ENCODE measurements at places on chromosomes 3 and 15.

GRCh38 chr3:143901105-143901504 is 52.8 kb upstream of the SLC9A9 start:
- DNase-seq, result no peak

- DNase-seq, result no peak
These were observed 94.7 kb downstream of the TBL1XR1 start for GRCh38 chr3:177102553-177102952.

GRCh38 chr3:129128357-129129155 is 7.0 kb upstream of the RAB43 start:
- DNase-seq, result no peak

- DNase-seq, result no peak
These were observed 68.0 kb downstream of the ATP11B start for GRCh38 chr3:182861348-182861747.

GRCh38 chr3:11624161-11624560 is 19.6 kb downstream of the VGLL4 start:
- peak; percentile 47 for DNase-seq

DNA sequence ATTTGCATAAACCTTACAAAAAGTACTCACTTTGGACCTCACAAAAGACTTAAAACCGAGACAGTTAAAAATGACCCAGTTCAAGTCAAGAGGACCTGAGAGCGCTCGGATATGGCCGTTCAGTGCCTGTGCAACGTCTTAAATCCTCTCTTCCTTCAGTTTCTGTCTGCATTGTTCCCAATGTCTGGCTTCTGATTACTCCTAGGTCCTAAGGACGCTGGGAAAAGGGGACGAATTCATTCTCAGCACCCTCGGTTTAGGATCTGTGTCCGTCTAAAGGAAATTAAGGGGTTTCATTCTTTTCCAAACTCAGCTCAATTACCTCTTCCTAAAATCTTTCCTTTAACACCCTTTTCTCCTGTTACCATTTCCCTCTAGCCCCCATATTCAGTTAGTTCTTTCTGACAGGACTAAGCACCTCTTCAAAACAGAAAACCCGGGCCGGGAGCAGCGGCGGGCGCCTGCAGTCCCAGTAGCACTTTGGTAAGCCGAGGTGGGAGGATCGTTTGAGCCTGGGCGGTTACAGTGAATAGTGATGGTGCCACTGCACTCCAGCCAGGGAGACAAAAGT is 970 bp downstream of the DPPA4 start:
- no peak for DNase-seq

- no peak for DNase-seq
These were observed 54.8 kb downstream of the MAGEF1 start for GRCh38 chr3:184656829-184657681.

DNA sequence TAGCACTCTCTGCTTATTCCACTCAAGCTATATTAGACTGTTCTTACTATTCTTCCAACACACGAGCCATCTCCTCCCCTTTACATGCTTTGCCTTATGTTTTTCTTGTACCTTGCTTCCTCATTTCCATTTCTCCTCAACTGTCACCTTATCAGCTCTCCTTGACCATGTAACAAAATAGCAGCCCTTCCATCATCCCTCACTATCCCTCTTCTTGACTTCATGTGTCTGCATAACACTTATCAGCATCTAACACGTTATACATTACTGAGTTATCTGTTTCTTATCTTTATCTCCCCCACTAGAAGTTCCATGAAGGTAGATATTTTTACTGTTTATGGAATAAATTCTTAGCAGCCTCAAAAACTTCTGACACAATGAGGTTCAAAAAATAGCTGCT is 45.3 kb downstream of the TRPM7 start:
- DNase-seq, result no peak

GRCh38 chr15:81069356-81069755 is 64.7 kb upstream of the CFAP161 start:
- DNase-seq, result no peak

DNA sequence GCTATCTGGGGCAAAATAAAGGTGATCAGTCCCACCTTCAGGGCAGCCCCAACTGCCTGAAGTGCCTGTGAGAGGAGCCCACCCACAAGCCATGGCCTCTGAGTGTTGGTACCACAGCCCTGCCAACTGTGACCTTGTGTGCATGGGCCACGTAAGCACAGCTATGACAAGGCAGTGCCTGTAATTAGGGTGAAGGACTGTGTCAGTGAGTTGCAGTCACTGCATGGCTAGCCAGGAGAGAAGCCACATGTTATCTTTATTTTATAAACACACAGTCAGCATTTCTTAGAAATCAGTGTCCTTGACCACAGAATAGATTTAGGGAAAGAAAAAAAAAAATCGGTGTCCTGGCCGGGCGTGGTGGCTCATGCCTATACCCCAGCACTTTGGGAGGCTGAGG is 24.8 kb downstream of the EXOSC7 start:
- no peak for DNase-seq

DNA sequence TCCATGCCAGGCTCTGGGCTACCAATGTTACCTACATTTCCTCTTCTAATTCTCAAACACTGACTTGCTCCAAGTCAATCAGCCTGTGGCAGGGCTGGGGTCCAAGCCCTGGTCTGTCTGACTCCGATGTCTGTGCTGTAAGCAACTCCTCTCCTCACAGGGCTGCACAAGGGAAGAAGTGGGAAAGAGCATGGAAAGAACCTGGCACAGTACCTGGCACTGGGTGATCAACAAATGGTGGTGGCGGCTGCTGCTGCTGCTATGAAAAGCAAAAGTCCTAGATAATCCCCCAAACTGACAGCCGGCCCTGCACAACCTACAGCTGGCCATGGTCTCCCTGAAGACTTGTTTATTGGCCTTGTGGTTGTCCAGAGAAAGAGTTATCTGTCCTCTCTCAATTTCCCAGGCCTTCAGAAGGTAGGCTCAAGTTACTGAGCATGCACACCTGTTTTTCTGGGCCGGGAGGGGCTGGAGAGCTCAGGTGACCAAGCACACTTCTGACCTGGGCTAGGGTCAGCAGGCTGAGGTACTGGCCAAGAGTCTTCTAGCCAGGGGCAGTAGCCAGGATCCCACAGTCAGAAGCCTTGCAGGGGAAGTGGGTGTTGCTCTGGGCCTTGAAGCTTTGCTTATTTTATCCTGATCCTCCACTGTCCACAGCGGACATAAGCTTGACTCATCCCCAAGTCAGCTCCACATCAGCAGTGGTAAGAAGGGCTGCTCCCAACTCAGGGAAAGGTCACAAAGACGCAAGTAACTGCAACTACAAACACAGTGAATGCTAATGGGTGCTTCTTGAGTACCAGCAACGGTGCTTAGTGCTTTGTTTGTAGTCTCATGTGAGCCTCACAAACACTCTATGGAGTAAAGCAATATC is 35.3 kb upstream of the KY start:
- no peak for DNase-seq

- DNase-seq, result peak; percentile 99
These were observed at the start of gene KLF13 for GRCh38 chr15:31326156-31326874. Gene KLF13, plus strand, starts transcription at chr15:31326835. Its CDS starts 378 bp downstream, at chr15:31327213.

DNA sequence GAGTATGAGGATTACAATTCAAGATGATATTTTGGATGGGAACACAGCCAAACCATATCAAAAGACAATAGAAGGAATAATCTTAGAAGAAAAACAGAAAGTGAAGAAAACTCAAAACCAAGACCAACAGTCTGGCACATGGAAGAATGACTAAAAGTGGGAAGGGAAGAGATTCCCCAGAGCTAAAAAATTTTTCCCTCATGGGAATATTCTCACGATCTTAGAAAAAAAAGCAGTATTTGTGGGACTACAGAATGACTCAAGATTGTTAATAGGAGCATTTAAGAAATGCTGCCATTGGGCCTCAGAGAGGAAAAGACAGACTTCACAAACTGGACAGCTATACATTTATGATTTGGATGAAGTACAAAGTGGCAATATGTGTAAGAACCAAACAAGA is 18.3 kb downstream of the OSTN start:
- DNase-seq, result no peak

DNA sequence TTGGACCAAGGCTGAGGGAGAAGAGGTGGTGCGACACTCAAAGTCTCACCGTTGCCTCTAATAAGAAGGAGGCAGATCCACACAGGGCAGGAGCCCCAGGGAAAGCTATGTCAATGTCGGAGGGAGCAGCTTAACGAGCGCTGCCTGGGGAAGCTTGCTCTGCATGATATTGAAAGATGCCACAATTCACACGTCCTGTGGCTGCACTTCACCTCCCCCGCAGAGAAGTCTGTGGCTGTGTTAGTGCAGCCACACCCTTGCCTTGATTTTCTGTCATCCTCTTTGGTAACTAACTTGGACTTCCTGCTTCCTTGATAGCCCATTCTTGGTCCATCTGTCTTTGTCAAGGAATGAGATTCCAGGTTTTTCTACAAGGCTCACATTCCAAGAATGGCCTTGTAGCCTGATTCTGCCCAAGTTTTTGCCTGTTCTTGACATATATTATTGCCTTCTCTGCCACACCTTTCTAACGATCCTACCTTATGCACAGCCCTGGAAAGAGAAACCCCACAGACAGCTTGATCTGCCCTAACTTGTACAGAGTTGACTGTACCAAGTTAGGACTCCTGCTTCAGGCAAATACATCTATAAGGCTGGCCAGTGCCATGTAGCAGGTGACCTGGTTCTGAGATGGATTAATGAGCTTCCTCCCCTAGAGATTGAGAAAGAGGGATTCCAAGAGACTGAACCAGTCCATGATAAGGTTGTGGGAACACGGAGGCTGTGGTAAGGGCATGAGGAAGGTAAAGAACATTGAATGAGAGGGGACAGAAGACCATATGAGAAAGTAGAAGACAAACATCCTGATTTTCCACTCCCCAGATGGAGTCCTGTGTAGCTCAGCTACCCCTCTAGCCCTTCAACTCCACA is 153.0 kb upstream of the WNT5A start:
- DNase-seq, result no peak

DNA sequence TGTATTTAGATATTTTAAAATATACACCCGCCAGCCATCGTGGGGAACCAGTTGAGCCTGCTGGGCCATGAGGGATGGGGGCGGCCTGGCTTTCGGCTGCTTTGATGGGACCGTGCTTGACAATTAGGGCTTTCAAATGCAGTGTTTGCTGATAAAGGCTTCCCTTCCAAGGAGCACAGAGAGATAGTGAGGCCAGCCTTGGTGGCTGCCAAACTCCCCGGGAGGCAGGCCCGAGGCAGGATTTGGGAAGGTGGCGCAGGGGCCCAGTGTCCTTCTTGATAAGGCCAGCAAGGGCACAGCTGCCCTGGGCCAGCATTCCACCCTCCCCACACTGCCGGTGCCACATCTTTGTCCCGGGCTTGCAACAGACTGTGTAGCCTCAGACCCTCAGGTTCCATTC is 75.6 kb downstream of the LINGO1 start:
- no peak for DNase-seq

- no peak for DNase-seq
These were observed 43.7 kb downstream of the TMEM45A start for GRCh38 chr3:100536093-100536492.

DNA sequence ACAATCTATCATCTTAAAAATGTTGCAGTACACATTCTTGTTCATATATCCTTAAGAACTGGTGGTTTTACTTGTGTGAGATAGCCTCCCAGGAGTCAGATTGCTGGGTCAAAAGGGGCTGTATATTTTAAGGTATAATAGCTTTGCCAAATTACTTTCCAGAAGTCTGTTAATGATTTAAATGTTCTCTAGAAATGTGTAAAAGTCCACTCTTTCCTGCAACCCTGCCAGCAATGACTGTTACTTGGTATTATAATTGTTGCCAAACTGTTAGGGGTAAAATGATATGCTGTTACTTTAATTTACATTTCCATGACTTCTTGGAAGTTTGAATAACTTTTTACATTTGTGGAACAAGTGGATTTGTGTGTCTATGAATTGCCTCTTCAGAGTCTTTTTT is 170.8 kb downstream of the SLC9A9 start:
- DNase-seq, result no peak

DNA sequence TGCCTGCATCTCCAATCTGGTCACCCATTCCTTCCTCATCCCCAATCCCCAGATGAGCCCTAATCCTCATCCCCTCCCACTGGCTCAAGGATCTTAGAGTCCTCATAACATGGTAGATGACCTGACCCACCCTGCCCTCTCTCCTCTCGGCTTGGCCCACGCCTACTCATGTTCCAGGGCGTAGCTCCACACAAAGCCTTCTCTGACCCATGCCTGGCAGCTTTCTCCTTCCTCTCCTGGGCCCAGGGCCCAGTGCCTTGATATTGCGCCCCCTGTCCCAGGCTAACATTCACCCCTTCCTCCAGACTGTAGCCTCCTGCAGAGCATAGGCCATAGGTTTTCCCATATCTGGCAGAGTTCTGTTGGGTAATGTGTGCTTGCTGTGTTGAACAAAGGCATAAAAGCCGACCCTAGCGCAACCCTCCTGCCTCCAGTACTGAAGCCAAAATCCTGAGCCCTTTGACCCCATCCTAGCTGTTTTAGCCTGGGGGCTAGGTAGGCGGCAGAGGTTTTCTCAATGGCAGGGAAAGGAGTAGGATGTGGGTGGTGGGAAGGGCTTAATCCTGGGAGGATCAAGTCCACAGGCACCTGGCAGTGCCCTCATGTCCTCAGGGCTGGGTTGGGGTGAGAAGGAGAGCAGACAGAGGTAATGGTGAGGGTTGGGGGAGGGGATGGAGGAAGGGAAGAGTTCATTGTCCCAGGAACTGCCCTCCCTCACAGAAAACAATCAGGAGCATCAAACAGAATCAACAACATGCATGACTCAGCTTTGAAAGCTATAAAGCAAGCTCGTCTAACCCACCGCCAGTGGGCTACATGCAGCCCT is 35.5 kb downstream of the MESD start:
- DNase-seq, result peak; percentile 75

DNA sequence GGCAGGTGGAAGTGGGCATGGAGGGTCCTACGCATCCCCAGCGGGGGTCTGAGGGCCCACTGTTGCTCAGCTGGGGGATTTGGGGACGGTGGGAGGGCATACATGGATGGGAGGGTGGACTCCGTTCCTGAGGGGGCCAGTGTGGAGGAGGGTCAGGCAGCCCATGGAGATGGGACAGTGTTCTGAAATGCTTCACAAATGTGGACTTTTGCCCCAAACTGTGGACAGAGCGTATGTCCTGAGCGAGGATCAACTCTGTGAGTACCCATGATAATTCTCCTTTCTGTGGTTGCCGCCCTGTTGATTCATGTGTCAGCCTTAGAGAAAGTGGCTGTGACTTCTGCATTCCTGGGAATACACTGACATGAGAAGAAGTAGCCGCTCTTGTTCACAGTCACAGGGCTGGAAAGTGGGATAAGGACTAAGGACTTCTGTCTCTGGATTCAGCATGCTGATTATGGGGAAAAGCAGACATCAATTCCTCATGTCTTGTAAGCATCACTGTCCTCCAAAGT is 33.4 kb downstream of the SMAD3 start:
- no peak for DNase-seq

DNA sequence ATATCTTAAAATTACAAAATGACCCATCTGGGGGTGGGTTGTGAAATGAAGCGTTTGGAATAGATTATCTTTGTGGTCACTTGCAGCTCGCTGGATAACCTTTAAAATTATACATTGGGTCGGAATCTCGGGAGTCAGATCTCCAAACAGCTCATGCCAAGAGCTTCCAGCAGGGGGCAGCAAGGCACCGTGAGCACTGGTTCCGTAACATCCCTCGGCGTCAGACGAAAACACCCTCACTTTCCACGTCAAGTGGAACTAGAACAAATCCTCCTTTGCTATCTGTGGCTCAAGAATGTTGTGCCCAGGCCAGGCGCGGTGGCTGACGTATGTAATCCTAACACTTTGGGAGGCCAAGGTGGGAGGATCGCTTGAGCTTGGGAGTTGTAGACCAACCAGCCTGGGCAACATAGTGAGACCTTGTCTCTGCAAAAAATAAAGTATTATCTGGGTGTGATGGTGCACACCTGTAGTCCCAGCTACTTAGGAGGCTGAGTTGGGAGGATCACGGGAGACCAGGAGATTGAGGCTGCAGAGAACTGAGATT is 31.1 kb downstream of the UMPS start:
- no peak for DNase-seq

Data from vagina (tissue), 2 donors.